ENCODE measurements at places on chromosomes 7 and 10.

DNA sequence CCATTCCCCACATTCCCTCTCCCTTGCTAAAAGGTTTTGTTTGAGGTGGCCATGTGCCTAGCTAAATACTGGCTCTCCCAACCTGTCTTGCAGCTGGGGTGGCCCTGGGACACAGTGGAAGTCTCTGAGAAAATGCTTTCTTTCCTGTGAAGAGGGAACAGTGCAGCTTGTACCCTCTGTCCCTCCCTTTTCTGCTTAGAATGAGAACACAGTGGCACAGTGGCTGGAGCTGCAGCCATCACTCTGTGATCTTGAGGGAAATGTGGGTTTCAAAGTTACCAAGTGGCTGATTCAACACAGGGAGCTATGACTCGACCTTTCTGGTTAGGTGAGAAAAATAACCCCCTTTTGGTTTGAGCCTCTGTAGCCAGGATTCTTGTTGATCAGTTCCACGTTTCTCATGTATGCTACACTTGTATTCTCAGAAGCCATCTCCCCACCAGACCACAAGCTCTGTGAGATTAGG is 62.7 kb upstream of the CARD11 start:
- no peak for DNase-seq

DNA sequence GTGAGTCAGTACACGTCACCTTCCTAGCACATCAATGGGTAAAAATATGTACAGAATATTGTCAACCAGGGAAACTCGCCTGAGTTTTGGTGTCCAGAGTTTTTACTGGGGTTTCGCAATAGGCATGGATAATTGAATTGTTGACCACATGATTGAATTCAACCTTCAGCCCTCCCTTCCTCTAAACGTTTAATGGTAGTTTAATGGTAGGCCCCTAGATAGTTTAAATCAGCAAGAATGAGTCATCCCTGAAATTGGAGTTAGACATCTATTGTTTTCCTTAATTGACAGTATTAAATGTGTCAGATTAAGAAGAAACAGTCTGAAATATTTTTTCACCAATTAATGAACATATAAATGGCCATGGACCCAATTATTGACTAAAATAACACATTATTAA is 57.8 kb upstream of the CACNA2D1 start:
- no peak for DNase-seq

GRCh38 chr10:35339942-35340341 is 3.6 kb downstream of the CCNY start:
- no peak for DNase-seq

- DNase-seq = no peak
These were observed 110.3 kb downstream of the MALRD1 start for GRCh38 chr10:19158870-19159269.

DNA sequence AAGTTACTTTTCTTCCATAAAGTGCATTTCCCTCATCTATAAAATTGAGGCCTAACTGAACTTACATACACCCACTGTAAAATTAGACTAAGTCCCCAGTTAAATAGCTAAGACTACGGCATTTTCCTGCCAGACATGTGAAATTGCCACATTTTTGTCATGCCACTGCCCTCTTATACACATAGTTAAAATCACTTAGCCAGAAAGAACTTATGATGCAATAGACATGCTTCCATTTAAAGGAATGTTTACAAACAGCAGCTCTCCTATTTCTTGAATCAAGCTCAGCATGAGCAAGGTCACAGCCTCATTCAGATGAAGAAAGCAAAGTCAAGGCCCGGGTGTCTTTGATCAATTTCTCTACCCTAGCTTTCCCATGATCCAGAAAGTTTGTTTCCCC is 175.7 kb downstream of the LRRN3 start:
- no peak for DNase-seq

DNA sequence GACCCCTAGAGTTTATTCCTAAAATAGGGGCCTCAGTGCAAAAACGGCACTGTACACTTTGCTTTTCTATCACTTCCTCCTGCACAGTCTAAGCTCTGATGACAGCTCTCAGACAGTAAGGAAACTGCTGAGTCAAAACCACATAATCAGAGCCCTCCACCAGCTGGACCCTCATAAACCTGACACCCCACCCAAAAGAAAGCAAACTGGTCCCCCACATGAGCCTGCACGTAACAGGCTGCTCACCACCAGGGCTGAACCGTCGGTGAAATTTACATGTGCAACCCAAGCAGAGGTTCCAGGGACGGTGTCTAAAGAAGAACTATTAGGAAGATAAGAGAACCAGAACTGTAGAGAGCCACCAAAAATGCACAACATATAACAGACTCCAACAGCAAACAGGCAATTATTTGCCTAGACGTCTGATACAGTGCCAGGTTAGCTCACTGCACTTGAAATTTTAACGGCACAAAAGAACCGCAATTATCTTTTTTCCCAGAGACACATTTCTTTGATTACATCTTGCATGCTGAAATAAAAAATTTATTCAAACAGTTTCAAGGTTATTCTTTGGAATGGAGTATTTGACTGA is 19.6 kb downstream of the SGMS1 start:
- no peak for DNase-seq

- no peak for DNase-seq
These were observed 46.9 kb downstream of the PITRM1 start for GRCh38 chr10:3125527-3126170.

DNA sequence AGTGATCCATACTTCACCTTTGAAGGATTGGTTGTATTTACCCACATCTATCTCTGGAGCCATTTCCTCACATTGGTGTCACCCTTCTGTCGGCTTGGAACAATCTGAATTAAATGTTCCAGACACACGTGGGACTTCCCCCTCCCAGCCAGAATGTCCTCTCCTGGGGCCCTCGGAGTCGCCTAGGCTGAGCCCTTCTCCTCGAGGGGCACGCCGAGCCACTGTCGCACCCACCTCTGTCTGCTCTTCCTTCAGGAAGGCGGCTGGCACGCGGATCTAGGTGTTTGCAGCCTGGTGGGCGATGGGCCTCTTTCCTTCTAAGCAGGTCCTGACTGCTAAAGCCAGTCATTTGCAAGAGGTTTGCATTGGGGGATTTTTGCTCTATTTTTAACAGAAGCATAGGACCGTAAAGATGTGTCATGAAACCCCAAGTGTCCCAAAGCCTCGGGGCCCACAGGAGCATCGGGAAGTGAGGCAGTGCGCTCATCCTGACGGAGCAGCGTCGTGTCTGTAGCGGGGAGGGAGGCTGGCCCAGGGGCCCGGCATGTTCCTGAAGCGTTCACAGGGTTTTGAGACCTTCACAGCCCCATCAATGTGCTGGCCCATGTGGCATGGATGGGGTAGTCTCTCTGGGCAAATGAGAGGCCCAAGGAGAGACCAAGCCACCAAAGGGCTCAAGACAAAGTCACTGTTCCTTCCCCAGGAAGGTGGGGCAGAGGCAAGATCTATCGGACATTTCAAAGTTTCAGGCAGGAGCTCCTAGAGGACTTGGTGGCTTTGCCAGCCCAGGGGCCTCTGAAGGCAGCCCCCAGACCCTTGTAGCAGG is 86.7 kb downstream of the RGS10 start:
- DNase-seq = no peak

DNA sequence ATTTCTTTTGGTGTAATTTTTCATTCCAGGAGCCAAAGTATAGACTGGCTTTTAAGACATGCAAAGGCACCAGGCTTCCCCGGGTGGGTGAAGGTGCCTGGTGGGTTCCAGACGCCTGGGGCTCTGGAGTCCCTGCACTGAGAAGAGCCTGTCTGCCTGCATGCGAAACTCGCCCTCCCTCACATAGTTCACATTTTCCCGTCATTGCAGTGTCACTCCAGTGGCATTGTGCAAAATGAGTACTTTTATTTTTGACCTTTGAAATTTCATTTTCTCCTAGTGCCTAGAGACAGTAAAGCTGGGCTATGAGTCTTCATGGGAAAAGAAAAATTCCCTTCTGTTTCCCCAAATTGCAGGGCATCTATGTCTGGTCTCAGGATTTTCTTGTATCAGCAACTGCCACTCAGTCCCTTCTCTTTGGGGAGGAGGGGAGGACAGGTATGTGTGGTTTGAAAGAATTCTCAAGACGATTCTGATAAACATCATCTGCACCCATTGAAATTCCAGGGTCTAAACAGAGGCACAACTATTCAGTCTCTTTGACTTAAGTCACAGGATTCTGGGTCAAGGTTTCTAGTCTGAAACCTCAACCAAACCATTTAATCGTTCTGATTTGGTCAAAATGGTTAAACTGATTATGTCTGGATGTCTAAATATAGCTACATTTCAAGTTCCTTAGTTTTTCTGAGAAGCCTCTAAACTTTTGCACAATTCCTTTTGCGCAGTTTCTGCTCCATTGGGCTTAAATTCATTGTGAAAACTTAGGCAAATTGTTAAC is 107.8 kb downstream of the CYP26A1 start:
- DNase-seq = no peak

DNA sequence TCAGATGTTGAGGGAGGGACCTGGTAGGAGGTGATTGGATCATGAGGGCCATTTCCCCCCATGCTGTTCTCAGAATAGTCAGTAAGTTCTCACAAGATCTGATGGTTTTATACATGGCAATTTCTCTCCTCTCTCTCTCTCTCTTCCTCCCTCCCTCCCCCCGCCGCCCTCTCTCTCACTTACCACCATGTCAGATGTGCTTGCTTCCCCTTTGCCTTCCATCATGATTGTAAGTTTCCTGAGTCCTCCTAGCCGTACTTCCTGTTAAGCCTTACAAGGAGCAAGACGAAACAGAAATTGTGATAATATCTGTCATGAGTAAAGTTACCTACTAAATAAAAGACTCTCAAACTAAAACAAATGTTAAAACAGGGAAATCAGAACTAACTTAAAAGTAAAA is 19.9 kb upstream of the GPR141 start:
- no peak for DNase-seq

DNA sequence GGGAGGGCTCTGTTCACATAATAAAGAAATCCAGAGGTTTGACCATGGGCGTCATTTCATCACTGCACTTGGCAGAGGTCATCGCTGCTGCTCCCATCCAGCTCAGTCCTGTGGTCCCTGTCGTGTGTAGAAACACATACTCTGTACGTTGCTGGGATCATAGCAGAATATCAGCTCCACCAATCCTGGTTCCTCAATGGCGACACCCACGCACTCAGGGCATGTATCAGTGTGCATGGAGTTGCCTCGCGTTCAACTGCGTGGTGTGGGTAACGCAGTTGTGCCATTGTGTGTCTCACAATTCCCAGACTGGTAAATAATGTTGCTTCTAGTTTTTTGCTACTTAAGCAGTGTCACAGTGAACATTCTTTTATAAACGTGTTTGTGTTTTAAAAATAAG is 111.1 kb downstream of the LHPP start:
- no peak for DNase-seq

DNA sequence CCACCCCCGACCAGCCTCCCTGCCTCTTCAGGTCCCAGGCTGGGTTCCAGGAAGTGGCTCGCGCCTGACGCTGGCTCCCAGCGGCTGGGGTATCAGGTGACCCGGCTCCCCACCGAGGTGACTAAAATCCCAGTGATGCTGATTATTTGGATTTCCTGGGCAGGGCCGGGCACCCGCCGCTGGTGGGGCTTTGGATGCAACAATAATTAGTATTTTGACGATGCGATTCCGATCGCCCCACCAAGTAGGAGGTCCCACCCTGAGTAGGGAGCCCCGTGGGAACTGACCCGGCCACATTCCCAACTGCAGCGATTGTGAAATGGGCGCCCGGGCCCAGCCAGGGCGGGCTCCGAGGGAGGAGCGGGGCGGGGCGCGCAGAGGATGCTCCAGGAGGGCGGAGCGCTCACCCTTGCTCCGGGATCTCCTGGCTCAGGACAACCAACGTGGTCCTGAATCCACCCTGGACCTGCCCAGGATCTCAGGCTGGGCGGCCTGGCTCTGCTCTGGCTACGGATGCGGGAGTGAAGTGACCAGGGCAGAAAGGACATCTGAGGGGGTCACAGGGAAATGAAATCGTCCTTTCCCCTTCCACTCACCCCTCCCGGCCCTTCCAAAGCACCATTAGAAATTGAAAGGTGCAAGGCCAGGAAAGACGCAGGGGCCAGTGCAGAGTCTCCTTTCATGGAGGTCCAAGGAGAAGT is 32.6 kb downstream of the DUSP5 start:
- DNase-seq = peak; percentile 70

- no peak for DNase-seq
These were observed 259.4 kb downstream of the STK31 start for GRCh38 chr7:23969443-23969842.

- no peak for DNase-seq
These were observed 34.2 kb downstream of the AP5Z1 start for GRCh38 chr7:4809666-4810065.

DNA sequence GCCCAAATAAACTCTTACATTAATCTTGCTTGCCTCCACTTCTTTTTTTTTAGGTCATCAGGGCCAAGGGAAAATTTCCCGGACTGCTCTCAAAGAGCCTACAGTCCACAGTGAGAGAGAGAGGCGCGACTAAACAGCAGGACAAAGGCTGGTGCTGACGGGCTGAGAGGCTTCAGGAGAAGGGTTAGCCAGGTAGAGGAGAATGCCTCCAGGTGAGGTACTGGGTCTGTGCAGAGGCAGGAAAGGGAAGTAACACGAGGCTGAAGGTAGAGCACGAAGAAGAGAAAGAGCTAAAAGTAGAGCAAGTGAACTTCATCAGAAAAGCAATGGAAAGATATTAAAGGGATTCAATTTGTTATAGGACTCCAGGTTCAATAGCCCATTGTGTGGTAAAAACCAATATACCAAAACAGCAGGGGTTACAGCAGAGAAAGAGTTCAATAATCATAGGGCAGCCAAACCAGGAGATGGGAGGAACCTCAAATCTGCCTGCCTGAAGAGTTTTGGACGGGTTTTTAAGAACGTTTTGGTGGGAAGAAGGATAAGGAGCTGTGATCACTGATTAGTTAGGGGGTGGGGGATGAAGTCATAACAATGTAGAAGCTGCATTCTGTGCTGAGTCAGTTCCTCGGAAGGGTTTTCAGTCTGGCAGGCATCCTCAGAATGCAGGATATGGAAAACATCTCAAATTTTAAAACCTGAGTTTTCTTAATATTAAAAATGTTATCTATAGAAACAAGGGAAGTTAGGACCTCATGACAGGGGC is 171.5 kb downstream of the AKR1D1 start:
- DNase-seq = no peak

DNA sequence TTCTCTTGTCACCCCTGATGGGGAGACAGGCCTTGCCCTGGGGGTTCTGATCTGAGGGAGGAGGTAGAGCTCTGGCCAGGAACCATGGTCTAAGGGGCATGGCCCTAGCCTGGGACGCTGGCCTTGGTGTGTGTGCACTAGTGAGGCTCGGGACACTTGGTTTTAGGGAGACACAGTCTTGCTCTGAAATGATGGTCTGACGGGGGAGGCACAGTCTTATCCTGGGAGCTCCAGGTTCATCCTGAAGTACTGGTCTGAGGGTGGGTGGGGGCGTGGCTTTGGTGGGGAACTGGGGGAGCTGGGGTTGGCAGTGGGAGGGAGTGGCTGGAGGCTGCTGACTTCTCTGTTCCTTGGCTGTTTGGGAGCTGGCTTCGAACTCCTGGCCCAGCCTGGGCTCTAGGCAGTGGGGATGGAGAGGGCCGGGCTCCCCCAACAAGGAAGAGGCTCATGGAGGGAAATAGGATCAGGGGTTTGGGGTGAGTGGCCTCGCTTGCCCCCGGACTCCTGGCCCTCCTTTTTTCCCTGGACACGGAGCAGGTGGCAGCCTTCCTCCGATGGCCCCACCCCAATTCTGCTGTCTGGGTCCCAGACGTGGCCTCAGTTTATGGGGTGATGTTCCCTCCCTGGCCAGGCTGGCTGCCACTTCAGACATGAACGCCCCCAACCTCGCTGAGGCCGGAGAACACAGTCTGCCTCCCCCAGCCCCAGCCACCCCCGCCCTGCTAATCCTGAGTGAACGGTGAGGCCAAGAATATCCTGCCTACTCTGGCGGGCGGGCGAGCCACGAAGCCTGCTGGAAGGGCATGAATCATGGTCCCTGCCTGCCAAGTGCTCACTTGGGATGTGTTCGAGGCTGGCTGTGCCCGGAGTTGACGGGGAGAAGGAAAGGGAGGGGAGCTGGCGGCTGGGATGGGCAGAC is 43.5 kb downstream of the TMEM270 start:
- DNase-seq = no peak

GRCh38 chr7:40772096-40772495 is 637.3 kb downstream of the SUGCT start:
- no peak for DNase-seq
